ENCODE measurements at places on chromosomes 13 and 19.

- DNase-seq = no peak
These were observed 9.7 kb upstream of the GPR18 start for GRCh38 chr13:99267927-99268326.

- DNase-seq = no peak
These were observed 109.6 kb downstream of the TEX26 start for GRCh38 chr13:31042049-31042448.

- no peak for DNase-seq
These were observed 237.6 kb upstream of the IRS2 start for GRCh38 chr13:110023729-110024644.

DNA sequence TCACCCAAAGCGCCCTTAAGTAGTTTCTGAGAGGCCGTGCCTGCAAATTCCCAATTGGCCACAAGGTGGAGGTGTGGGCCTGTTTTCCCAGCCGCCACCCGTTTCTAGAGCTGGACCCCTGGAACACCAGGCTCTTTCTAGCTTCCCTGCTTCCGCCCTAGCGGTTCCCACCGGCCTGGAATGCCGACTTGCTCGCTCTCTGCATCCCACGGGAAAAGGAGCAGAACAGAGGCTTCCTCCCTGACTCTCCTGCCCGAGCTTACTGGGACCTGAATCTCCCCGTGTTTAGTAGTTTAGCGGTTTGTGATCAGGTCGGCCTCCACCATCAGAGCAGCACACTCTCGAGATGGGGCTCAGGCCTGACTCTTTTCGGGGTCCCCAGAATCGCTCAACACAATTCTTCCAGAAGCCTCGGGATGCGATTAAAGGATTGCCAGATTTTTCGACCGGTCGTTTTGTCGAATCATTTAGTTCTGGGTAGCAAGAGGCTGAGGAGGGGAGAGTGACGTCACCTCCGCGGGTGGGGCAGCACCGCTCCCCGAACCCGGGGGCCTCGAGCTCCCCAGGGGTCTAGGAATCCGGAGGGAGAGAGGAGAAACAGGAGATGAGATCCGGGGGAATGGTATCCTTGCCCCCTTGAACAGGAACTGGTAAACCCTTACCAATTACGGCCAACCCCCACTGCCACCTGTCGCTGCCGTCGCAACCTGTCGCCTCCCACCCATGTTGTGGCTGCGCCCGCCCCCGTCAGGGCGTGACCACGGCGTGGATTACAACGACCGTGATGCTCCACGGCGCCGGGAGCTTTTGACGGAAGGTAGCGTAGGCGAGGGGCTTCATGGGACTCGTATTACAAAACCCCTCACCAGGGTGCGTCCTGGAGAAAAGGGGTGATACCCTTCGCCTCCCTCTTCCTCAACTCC lies 8.0 kb downstream of the NAPSA start:
- peak; percentile 79 for DNase-seq

DNA sequence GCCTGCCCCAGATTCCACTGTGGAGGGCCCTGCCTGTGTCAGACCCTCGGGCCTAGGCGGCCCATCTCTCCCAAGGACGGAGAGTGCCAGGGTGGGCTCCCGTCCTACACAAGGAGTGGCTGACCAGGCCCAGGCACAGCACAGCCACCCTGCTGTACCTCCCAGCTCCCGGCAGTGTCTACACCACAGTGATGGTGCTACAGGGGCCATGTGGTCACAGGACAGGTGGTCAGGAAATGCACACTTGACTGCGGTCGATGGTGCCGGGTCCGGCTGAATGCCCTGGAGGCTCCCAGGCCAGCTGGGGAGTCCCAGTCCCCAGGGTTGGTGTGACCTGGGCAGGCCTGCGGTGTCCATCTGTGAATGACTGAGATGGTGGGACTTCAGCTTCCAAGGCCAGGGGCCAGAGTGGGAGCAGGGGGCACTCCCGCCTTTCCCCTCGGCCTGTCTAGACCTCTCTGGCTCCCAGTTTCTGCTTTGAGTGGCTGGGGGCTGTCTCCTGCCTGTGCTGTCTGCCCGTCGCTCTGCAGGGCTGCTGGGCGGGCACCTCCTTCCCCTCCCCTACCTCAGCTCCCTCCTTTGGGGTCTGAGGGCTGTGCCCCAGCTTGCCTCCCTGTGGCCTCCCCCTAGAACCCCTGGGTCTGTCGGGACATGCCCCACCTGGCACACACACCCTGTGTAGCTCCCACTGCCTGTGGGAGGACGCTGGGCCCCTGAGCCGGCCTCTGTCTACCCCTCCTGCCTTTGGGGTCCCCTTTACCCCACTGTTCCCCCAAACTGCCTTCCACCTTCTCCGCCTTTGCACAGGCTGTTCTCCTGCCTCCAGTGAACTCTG lies 12.5 kb downstream of the DDA1 start:
- DNase-seq = no peak

- no peak for DNase-seq
These were observed 7.9 kb downstream of the MLLT1 start for GRCh38 chr19:6271721-6272410.

DNA sequence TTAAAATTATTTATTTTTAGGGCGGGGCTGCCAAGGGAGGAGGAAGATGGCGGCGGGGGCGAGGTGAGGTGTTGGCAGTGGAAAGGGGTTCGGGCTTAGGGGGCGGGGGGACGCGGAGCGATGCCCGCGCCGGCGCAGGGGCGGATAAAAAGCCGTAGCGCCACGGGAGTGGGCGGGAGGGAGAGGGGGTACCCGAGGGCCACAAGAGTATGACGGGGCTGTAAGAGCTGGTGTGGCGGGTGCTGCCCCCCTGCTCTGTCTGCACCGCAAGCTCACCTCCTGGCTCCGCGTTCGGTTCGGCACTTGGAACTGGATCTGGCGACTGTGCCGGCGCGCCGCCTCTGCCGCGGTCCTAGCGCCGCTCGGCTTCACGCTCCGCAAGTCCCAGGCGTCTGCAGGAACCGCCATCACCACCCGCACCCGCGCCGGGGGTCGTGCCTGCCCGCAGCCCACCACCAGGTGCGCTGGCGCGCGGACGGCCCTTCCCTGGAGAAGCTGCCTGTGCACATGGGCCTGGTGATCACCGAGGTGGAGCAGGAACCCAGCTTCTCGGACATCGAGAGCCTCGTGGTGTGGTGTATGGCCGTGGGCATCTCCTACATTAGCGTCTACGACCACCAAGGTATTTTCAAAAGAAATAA lies 265.2 kb upstream of the SGCG start:
- DNase-seq = no peak

- DNase-seq = no peak
These were observed 350.5 kb downstream of the DACH1 start for GRCh38 chr13:71516521-71516920.

- no peak for DNase-seq
These were observed 26.2 kb upstream of the HIF3A start for GRCh38 chr19:46270521-46271256.

Measured in stimulated activated naive CD4-positive, alpha-beta T cell treated with Interleukin-2 at 50 U/mL for 16 hours (primary cell).